ENCODE measurements at places on chromosomes 12 and 14.

GRCh38 chr12:13242936-13243335 lies 46.4 kb downstream of the EMP1 start:
- no peak for DNase-seq

GRCh38 chr14:72633551-72633950 lies 260.4 kb downstream of the DPF3 start:
- DNase-seq = no peak

- no peak for DNase-seq
Measured at GRCh38 chr12:9711664-9712063, 21.2 kb downstream of the CLECL1 start.

GRCh38 chr12:109356577-109356976 lies 8.9 kb downstream of the MYO1H start:
- no peak for DNase-seq

- DNase-seq = peak; percentile 12
Measured at GRCh38 chr14:90726656-90727055, 89.6 kb downstream of the TTC7B start.

DNA sequence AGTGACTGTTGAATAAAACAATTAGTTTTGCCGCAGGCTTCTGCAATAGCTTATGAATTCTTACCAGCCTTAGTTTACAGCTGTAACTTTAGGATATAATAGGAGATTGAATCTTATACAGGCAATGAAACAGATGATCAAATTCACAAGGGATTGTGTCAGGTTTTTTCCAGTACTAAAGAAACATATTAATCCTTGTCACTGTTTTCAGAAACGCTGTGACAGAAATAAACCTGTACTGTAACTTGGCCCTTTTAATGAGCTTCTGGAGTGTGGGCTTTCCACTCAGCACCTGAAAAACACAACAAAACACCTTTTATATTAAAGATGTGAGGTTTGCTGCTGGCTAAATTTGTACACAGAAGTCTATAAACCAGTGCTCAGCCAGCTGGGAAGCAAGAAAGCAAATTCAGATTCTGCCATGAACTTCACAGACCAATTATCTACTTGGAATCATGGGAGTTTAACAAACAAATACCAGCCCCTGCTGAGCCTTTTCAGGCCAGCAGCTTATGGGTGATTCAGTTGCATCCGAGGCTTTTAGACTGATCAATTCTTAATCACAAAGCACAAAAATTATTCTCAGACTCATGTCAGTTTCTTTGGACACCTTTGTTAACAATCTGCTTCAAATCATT lies 109.5 kb downstream of the FOXG1 start:
- DNase-seq = no peak

DNA sequence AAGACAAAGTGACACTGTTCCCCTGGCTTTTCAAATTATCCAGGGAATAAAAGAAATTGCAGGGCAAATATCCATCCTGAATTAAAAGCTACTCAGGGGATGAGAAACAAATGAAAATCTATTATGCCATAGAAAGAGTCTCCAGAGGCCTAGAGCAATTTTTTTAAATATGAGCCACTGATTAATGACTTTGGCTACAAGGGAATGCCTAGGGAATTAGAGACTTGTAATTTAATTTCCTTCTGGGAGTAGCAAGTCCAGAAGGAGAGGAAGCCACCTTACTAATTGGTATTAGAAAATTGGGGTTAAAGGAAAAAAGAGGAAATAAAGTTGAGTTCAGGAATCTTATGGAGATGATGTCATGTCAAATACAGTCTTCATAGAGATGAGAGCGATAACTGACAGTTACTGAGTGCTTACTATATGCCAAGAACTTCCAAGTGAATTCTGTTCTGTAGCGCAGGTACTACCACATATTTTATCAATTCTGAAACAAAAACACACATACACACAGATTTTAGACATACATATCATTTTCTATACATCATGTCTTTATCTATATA lies 304.4 kb downstream of the DUSP6 start:
- no peak for DNase-seq

DNA sequence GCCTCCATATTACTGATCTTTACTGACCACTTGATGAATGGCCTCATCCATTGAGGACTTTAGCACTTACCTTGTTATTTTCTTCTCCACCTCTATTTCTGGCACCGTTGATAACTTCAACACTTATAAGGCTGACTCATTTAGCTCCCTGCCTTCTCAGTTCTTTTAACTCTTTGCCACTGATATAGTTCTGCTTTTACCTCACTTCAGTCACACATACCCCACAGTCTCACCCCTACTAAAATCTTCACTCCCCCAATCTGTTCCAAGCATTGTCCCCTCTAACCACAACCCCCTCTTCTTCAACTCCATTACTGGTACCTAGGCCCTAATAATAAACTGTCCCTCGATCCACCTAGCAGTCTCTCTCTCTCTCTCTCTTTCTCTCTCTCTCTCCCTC lies 141.0 kb downstream of the PAH start:
- no peak for DNase-seq

GRCh38 chr12:105384220-105384619 lies 53.7 kb downstream of the C12orf75 start:
- no peak for DNase-seq

GRCh38 chr12:115450017-115450416 lies 766.0 kb upstream of the TBX3 start:
- DNase-seq = no peak

DNA sequence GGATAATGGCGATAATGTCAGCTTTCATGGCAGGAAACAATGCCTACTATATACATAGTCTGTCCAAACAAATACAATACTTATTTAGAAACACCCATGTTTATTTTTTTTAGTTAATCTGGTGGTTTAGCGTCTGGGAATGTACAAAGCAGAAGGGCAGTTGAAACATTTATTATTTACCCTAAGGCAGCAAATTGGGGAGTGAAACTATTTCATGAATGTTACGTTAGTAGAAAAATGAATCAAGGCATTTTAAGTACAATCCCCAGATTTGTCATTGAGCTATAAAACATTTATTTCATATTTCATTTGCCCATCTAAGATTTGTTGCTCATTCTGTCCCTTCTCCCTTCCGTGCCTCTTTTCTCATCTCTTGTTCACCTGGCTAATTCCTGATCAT lies 87.1 kb upstream of the ATF1 start:
- DNase-seq = no peak

- DNase-seq = no peak
Measured at GRCh38 chr12:76552343-76552938, 7.1 kb downstream of the OSBPL8 start.

- DNase-seq = peak; percentile 11
Measured at GRCh38 chr14:75860561-75861160, 121.1 kb downstream of the TGFB3 start.

DNA sequence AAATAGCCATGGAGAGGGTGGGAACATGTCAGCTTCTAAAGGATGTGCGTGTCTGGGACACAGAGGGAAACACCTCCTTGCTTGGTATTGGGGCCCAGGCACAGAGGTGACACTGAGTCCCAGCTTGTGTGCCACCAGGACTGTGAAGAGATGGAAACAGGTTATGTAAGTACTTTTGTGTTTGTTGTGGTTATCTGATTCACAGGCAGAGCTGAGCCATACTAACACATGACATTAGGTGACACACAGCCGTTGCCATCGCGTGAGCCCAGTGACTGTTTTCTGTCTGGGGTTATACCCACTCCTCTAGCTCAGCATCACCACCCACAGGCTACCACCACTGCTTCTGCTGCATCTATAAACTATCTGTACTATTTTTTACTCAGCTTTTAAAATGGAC lies 12.1 kb upstream of the FLVCR2 start:
- DNase-seq = peak; percentile 7

GRCh38 chr14:104184911-104185499 lies 46.6 kb downstream of the KIF26A start:
- DNase-seq = no peak

DNA sequence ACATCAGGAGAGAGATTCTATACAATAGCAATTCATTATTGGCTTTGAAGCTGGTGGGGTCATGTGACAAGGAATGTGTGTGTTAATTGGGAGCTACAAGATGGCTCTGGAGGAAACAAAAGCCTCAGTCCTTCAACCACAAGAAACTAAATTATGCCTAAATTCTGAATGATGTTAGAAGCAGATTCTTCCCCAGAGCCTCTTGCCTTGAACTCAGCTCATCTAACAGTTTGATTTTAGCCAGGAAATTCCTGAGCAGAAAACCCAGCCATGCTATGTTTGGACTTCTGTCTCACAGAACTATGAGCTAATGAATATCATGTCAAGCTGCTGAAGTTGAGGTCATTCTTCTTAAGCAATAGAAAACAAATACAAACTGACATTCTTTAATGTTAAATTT lies 274.7 kb downstream of the SLC6A15 start:
- no peak for DNase-seq

GRCh38 chr14:50985859-50986331 lies 41.6 kb upstream of the PYGL start:
- no peak for DNase-seq

DNA sequence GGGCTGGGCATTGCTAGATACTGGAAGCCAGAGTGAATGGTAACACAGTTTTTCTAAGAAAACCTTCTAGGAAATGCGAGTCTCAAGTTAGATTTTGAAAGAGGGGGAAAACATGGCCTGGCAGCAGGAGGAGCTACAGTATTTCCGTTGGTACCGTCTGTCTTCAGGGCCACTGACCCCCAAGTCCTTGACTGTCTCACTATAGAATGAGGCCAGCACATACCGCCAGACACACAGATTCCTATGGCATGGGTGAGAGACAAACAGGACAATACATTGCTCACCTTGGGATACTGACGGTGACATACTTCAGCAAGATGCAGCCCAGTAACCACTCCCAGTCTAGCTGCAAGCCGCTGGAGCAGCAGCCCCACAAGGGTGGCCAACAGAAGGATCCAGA lies 21.7 kb downstream of the SLC11A2 start:
- DNase-seq = no peak

DNA sequence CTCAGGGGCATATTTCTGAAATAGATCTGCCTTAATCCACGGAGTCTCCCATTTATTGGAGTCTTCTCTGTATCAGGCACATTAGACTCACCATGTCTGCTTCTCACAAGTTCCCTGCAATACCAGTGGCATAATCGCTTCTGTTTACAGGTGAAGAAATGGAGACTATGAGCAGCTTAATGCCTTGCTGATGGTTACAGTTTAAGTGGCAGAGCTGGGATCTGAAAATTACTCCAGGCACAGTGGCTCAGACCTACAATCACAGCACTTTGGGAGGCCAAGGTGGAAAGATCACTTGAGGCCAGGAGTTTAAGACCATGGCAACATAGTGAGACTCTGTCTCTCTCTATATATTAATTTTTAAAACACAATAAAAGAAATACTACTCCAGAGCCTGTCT lies 7.3 kb upstream of the RIC8B start:
- DNase-seq = no peak

GRCh38 chr12:100857418-100857817 lies 62.8 kb downstream of the ANO4 start:
- DNase-seq = no peak

GRCh38 chr12:56991319-56992246 lies 14.8 kb downstream of the ZBTB39 start:
- peak; percentile 49 for DNase-seq

GRCh38 chr12:95942101-95942523 lies 302 bp downstream of the CCDC38 start:
- peak; percentile 46 for DNase-seq

- no peak for DNase-seq
Measured at GRCh38 chr12:119803381-119803791, 73.7 kb downstream of the CIT start.

DNA sequence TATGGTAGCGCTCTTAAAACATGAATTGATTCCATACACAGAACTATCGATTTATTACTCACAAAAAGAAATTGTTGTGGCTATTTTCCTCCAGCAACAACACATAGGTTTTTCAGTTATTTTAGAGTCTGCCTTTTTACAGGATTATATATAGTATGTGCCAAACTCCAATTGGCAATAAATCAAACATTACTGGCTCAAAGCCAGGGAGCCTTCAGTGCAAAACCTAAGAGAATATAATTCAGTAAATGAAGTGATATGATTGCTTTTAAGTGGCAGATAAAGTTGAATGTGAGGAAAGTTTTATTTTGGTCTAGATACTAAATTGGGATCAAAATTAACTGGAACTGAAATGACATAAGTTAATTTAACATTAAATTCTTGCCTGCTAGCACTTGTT lies 234.8 kb downstream of the PIK3C2G start:
- no peak for DNase-seq

GRCh38 chr12:115583591-115583990 lies 693.9 kb downstream of the MED13L start:
- DNase-seq = no peak

GRCh38 chr12:106353175-106353574 lies 4.4 kb upstream of the POLR3B start:
- no peak for DNase-seq

GRCh38 chr12:2451025-2451424 lies 343.7 kb upstream of the FKBP4 start:
- DNase-seq = no peak

DNA sequence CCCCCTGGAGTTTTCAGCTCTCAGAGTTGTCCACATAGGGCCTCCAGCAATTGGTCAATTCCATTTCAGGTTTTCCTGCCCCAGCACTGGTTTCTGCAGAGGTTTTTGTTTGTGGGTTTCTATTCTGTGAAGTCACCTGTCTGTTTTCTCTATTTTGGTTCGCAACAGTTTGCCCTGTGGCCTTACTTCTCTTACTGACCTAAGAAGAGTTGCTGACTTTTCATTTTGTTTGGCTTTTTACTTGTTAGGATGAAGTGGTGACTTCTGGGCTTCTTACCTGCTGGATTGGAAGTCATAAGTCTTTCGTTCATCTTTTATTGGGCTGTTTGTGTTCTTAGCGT lies 196.4 kb upstream of the PARP11 start:
- no peak for DNase-seq

GRCh38 chr14:89239023-89239422 lies 178.0 kb downstream of the FOXN3 start:
- DNase-seq = no peak

DNA sequence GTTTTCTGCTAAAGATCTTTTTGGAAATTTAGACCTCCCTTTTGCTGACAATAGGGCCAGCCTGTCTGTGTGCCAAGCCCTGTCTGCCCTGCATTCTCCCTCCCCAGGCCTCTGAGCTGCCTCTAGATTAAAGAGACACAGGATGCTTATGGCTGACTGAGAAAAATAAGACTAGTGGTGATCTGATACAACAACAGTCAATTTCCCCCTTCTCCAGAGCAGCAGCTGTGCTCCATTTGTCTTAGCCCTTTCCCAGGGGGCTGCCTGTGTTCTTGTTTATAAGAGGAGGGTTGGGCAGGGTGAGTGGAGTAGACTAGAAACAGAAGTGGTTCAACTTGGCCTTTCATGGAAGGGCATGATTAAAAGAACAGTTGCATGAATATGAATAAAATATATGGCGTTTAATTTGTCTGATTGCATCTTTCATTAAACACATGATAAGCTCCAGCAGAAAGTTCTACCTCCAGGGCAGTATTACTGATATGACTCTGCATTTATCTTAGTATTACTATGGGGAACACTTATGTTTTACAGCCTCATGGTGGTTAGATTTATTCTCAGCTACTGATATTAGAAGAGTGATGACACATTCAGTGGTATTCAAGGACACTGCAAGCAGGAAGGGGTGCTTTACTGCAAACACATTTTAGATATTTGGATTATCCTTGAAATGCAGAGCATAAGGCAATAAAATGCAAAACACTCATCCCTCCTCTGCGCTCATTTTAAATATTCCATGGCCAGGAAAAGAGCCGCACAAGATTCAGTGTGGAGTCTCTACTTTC lies 150.2 kb upstream of the CLEC14A start:
- no peak for DNase-seq
